ENCODE measurements at places on chromosomes 11 and 22. TPM values are rescaled to one million over a fixed set of nuclear protein-coding genes. Genes with fewer than 3 reads are reported as not detected.

The TEX54 gene
- total RNA-seq: not detected

The AP5B1 gene
- 20.8 TPM for total RNA-seq

The IL10RA gene
- not detected for total RNA-seq

The BDNF gene
- 5.4 TPM for total RNA-seq
